ENCODE measurements at places on chromosomes 13 and 19.

- peak; percentile 89 for DNase-seq
Observed at GRCh38 chr13:98484289-98485219, 92.4 kb downstream of the STK24 start.

DNA sequence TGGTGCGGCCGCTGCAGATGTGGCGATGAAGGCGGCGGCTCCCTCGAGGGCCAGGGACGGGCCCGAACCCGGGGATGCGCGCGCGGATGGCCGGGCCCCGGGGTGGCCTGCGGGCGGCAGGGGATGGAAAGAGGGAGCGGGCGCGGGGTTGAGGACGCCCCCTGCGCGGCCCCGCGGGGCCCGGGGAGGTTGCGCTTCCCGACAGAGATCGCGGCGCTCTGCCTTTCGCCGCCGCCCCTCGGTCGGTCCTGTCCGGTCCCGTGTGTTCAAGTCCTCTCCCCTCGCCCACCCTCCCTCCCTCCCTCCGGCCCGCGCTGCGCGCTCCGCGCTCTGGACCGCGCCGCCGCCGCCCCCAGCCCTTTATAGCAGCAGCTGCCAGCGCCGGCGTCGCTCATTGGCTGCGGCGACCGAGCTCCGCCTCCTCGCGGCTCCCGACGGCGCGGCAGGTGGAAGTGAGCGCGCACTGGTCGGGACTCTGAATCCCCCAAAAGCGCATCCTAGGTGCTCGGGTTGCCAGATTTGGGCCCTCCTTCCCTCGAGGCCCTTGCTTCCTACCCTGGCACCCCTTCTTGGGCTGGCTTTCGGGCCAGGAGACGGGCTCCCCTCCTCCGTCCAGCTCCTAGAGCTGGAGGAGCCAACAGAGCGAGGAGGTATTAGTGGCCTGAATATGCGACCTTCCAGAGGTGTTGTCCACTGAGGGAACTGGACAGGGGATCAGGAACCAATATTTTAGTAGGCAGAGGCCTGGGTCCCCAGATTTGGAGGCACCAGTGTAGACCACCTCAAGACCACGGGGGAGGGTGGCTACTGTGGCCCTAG is at the start of gene ELAVL3:
TSS of gene ELAVL3 (minus strand) at position 332 of the 819 bp plus-strand sequence. CDS start 438 bp downstream, outside the sequence.
- no peak for DNase-seq

GRCh38 chr19:7970716-7971448 is 27.4 kb upstream of the TIMM44 start:
- no peak for DNase-seq

GRCh38 chr13:99614465-99614885 is 113.2 kb downstream of the TM9SF2 start:
- DNase-seq, result no peak

- no peak for DNase-seq
Observed at GRCh38 chr13:31007417-31007816, 75.0 kb downstream of the TEX26 start.

GRCh38 chr13:41561170-41561569 is 103.8 kb downstream of the RGCC start:
- DNase-seq, result no peak

DNA sequence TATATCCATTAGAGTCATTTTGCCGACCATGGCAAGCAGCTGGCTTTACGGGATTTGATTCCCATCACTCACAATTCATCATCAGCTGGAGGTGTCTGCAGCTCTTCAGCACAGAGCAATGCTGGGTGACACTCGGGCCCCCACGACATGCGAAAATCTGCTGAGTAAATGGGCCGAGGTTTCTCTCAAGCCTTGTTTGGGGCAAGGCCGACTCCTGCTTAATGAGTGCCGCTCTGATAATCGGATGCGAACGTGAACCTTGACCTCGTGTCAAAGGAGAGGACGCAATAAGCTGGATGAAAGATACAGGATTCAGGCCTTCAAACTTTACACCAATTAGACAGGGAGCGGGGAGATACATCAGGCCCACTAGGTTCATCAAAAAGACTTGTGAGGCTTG is 65.2 kb downstream of the GGACT start:
- no peak for DNase-seq

DNA sequence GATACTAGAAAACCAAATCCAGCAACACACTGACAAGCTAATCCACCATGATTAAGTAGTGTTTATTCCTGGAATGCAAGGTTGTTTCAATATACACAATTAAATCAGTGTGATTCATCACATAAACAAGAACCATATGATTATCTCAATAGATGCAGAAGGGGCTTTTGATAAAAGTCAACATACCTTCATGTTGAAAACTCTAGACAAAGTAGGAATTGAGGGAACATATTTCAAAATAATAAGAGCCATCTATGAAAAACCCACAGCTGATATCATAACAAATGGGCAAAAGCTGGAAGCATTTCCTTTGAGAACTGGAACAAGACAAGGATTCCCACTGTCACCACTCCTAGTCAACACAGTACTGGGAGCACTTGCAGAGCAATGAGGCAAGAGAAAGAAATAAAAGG is 213.6 kb upstream of the CSNK1A1L start:
- DNase-seq, result no peak

DNA sequence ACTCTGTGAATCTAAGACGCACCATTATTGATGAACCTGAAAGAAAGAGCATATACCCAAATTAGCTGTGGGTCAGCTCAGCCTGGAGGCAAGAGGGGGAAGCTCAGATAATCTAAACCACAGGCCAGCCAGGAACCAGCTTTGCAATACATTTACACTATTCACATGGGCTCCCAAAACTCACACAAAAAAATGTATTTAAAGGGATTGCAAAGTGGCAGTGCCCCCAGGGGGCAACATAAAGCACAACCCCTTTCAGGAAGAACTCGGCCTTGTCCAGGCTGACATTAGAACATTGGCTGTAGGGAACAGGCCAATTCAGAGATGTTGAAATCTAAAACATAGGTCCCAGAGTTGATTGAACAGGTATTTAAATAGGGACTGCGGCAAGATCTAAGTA is 3.2 kb upstream of the PROZ start:
- DNase-seq, result no peak

All from femur (tissue), 1 donor.